ENCODE measurements at places on chromosomes 1 and 21.
A peak's percentile ranks its signal among the peaks of the same experiment; 100 is the strongest.

GRCh38 chr1:61005614-61006580 lies 76.5 kb upstream of the NFIA start:
- DNase-seq = no peak

- DNase-seq = no peak
These were observed 42.3 kb upstream of the CCDC190 start for GRCh38 chr1:162903246-162903645.

GRCh38 chr21:35716876-35717565 lies 343.3 kb downstream of the SETD4 start:
- DNase-seq = no peak

- no peak for DNase-seq
These were observed 15.2 kb downstream of the DBT start for GRCh38 chr1:100234432-100234831.

DNA sequence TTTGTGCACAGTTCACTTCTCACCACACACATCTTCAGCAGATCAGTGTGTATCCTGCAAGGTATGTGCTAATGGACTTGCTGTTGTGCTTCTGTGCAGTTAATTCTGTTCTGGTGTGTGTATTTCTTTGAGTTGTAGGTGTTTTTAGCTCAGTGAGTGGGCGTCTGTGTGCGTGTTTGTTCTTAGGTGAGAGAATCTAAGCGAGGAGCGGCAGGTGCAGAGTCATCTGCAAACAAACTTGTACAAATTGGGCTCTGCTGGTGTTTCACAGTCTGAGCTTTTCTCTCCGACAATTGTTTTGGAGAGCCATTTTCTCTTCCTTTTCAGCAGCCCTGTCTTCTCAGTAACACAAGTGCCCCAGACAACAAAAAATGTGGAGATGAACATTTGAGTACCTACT lies 43.6 kb downstream of the ACP6 start:
- no peak for DNase-seq

DNA sequence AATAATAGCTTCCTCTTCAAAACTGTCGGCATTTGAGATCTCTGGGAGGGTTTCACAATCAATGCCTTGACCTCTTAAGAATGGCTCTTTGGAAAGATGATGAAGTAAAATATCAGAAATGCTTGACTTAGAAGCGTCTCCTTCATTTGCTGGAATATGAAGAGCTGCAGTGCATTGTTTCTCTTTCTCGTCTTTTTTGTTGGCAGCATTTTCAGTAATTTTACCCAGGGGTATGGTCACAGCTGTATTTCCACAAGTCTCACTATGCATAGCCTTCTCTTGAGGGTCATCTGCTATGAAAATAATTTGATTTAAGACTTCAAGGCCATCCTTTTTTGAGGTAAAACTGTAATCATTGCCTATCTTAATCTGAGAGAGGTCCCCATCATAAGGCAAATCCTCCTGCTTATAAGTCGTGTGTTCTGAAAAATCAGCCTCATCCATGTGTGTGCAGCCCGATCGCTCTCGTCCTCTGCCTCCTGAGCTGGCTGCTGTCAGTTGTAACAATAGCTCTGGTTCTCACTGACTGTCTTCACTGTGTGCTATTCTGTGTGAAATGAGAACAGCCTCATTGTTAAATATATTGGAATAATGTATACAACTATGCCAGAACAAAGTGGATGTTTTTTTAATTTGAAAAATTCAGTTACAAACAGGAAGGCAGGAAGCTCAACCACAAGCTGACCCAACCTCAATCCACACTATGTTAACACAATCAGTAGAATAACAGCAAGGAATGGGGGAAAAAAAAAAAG lies 4.5 kb downstream of the AKNAD1 start:
- no peak for DNase-seq

GRCh38 chr1:197909384-197909783 lies 7.0 kb downstream of the C1orf53 start:
- no peak for DNase-seq

DNA sequence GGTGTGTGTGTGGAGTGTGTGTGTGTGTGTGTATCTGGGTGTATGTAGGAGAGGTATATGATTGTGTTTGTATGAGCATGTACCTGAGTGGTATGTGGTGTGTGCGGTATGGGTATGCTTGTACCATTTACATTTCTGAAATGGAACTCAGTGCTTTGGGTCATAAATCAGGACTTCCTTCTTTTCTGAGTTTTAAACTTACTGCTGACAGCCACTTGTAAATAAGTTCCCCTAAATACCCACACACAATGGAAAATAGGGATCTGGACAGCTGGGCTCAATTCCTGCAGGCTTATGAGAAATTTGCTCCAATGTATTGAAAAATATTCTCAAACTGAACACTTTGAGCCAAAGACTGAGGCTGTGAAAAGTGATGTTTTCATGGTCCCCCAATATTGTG lies 293.6 kb downstream of the HLX start:
- no peak for DNase-seq

DNA sequence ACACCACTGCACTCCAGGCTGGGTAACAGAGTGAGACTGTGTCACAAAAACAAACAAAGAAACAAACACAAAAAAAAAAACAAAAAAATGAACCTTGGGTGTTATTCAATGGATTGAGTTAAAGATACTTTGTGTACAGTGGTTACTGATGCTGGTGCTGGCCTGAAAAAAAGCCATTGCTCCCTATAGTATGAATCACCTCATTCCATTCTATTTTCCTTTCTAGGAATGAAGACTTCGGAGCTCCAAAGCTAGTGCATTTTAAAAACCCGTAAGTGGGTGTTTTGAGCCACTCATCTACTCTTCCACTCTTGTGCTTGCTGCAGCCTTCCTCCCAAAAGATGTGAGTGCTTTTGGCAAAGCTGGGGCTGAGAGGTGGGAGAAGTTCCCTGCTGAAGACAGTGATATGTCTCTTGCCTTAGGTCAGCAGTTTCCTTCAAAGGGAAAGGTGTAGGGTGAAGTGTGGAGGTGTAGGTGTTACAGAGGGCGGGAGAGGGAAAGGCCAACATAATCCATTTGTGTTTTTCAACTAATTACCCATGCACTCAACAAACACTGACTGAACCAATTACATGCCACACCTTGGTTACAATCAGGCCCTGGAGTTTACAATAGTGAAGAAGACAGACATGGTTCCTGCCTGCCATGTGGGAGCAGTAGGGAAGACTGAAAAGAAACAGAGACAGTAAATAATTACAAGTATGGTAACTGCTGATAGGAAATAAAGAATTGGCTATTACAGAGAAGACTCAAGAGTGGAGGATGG lies 55.0 kb upstream of the SERBP1 start:
- DNase-seq = no peak

DNA sequence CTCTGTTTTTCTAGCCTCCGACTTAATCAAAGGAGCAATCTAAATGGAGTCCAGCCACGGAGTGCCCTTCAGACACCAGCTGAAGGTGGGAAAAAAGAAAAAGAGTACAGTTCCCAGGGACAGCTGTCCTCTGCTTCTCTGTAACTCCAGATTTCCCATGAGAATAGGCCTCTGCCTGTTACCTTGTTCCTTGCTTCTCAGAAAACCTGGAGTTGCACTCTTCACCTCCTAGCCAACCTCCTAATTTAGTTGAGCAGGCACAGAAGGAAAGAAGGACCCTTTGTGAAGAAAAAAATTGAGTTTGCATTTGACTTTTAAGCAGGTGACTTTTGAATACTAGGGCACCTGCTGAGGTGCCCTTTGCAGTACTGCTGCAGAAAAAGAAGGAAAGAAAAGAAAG lies 8.3 kb downstream of the BARHL2 start:
- no peak for DNase-seq

GRCh38 chr1:94895518-94895917 lies 31.4 kb downstream of the CNN3 start:
- no peak for DNase-seq

DNA sequence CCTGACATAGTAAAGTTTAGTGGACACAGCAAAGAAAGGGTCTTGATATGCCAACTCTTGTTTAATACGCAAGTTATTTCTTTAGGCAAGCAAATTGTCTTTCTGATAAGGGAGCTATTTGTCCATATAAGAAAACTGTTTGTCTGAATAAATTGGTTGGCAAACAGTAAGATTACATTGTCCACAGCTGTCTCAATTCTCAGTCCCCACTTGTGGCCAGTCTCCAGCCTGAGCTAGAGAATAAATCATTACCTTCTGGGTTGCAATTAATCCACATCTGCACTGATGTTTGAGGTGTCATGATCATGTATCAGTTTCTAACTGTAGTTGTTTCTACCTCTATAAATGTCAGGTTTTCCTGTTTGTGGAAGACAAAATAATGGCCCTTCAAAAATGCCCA lies 60.0 kb upstream of the TNR start:
- DNase-seq = no peak

DNA sequence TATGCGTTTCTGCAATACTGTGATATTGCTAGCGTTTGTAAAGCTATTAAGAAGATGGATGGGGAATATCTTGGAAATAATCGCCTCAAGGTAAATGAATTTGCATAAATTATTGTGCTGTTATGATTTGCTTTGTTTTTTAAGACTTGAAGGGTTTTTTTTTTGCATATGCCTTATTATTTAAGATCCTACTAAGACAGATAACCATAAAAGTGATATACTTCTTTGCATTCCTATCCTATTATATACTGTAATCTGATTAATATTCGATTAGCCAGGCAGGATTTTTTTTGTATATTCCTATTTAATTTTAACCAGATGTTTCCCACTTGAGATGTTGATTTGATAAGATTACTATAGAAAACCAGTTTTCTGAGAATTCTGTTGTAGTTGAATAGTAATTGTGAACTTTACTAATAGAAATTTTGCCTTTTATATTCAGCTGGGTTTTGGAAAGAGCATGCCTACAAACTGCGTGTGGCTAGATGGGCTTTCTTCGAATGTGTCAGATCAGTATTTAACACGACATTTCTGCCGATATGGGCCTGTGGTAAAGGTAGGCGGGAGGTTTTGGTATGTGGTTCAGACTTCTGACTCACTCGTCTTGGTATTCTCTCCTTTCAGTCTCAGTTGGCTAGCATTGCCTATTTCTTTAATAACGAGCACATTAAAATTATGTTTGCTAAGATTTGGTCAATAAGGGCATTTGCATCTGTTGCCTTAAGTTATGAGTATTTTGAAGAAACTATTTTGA lies 56.8 kb downstream of the ZBTB17 start:
- DNase-seq = no peak

DNA sequence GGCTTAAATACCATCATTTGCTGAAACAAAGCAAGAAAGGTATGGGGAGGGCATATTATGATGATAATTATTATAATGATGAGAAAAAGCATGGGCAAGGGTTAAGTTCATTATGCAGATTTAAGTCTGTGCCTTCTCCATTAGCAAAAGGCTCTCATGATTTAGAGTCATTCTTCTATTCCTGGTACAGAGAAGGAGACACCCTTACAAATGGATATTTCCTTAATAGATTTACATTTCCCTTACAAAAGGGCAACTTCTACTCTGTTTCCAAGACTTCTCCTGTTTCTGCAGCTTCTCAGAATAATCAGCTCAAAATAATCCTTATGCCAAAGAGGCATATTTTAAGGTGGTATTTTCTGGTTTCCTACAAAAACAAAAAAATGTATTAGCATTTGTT lies 121.1 kb upstream of the CAMK1G start:
- no peak for DNase-seq

DNA sequence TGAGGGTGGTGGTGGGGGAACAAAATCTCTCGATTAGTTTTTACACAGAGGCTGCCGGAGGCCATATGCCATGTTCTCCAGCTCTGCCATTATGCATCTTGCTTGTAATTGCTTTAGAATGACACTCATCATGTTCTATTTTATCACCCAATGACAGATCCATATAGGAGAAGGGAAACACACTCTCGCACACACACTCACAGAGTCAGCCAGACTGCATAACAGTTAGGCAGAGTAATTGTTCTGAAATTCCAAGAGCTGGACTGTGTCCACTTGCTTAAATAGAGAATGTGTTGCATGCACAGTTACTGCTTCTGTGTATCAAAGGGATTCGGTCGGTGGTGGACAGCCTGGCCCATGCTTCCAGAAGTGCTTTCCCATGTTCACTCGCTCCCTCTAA lies 30.6 kb downstream of the KCND3 start:
- DNase-seq = no peak

GRCh38 chr1:53559854-53560580 lies 100.8 kb downstream of the DMRTB1 start:
- DNase-seq = no peak

DNA sequence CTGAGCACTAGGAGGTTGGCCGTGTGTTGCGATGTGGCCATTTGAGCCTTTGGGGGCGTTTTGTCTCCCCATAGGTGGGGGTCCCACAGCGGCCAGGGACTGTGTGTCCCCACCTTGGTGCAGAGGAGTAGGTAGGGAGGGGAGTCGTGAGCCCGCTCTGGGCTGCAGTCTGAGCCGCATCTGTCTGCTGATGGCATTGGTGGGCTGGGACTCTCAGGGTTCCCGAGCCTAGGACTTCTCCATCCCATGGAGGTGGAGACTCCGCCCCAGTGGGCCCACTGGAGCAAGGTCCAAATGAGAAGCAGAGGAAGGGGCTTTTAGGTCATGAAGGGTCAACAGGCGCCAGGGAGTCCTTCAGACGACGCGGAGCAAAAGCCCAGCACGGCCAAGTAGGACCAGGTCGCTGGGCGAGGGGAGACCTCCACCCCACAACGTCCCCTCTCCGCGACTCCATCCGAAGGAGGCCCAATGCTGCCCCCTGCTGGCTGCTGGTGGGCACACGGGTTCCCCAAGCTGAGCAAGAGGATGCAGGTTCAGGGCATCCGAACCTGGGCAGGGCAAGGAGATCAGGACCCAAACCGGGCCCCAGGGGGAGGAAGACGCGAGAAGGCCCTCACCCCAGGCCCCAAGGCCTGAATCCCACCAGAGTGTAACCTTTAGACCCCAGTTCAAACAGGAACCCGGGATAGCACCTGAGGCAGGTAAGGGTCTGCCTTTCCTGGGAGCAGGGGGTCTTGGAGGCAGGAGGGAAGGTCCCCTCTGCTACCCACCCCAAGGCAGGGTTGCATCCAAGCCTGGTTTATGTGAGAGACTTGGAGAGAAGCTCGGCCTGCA lies 14.9 kb downstream of the TTC34 start:
- peak; percentile 69 for DNase-seq

GRCh38 chr1:44103270-44104131 lies 15.1 kb upstream of the KLF17 start:
- no peak for DNase-seq

DNA sequence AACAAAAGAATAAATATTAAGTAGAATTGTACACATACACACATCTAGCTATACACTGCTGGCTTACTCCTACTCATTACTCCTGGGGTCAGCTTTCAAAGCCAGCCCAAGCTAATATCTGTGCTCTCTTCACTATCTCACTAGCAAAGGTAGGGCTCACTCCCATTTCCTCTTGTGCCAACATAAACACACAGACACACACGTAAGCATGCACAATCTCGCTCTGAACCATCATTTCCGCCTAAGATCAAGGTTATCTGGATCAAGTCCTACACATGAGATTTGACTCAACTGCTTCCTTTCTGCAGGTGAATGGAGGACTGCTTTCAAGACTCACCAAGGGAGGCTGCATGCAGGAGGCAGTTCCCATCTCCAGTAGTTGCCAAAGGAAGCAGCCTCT lies 28.8 kb upstream of the MTMR11 start:
- DNase-seq = no peak

DNA sequence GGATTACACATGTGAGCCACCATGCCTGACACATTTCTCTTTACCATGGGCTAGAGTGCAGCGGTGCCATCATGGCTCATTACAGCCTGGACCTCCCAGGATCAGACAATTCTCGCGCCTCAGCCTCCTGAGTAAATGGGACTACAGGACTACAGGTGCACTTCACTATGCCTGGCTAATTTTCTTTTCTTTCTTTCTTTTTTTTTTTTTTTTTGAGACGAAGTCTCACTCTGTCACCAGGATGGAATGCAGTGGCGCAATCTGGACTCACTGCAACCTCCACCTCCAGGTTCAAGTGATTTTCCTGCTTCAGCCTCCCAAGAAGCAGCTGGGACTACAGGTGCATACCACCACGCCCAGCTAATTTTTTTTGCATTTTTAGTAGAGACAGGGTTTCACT lies 14.8 kb upstream of the KIF1B start:
- DNase-seq = no peak
